ENCODE measurements at places on chromosomes 7 and 10.

DNA sequence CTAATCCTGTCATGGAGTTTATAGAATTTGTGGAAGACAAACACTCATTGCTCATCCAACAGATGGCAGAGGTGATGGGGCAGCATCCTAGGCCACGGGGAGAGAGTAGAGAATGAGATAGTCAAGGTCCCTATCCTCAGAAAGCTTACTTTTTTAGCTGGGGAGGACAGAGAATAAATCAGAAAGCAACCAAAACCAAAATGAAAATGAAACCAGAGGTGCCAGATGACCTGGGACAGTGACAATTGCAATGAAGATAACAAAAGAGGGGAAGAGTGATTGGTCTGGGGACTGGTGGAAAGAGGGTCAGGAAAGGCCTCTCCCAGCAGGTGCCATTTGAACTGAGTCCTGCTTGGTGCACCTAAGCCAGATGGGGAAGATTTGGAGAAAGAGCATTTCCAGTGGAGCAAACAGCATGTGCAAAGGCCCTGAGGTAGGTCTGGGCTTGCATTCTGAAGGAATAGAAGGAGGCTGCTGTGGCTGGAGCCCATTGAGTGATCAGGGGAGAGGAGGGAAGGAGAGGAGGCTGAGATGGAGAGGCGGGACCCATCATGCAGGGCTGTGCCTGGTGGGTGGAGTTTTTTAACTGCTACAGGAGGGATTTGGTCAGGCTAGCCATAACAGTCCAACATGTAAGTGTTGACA is 164.1 kb downstream of the RPS24 start:
- no peak for DNase-seq

GRCh38 chr7:115099906-115100305 is 178.0 kb downstream of the MDFIC start:
- no peak for DNase-seq

DNA sequence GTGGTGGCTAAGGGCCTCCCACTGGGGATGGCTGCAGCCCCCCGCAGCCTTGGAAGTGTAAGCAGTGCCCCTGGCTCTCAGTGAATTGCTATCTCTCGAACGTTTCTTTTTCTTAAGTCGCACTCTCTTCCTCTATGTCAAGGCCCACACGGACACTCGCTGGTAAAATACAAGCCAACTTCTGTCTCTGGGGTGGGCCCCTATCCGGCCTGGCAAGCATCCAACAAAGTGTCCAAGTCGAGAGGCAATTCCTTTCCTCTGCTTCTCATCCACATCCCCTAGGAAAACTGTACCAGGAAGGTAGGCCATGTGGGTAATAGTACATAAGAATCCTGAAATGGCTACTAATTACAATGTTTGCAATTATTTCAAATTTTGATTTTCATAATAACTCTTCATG is 194.9 kb upstream of the MGMT start:
- DNase-seq, result no peak

GRCh38 chr10:3045471-3046209 is 21.7 kb upstream of the PFKP start:
- DNase-seq, result no peak

- DNase-seq, result no peak
These were observed 369 bp upstream of the SCIN start for GRCh38 chr7:12570168-12570533.

DNA sequence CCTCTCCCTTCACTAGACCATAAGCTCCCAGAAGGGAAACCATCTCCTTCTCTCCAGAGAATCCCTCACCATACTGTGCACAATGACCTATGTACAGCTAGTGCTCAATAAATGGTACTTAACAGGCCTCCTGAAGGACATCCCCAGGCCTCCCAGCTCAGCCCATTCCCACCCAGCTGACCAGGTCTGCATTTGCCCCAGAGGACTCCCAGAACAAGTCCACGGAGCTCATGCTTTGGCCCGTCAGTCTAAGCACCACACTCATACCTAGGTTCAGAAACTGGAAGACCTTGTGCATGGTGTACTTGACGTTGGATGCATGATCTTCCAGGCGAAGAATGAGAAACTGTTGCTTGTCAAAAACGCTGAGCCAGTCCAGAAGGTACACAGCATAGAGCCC is 81.3 kb downstream of the CHST15 start:
- no peak for DNase-seq

- no peak for DNase-seq
These were observed 23.1 kb downstream of the ADAMTS14 start for GRCh38 chr10:70695241-70696030.

DNA sequence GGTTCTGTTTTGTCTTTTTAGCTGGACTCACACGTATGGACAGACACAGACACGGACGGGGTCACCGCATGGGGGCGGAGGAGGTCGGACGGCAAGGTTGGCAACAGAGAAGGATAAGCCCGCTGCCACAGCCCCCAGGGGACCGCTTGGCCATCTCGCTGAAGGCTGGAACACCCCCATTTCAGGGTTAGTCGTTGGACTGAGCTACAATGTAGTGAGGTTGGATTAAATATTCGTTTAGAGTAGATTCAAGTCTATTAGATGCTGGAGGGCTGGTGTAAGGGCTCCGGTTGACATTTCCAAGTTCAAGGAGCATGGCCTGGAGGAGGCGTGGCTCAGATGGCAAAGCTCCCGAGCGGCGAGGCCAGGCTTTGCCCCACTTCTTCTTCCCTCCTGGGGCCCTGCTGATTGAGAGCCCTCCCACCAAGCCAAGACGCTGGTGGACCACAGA is 35.2 kb downstream of the PPIF start:
- no peak for DNase-seq
